ENCODE measurements at places on chromosomes 5 and 9.

DNA sequence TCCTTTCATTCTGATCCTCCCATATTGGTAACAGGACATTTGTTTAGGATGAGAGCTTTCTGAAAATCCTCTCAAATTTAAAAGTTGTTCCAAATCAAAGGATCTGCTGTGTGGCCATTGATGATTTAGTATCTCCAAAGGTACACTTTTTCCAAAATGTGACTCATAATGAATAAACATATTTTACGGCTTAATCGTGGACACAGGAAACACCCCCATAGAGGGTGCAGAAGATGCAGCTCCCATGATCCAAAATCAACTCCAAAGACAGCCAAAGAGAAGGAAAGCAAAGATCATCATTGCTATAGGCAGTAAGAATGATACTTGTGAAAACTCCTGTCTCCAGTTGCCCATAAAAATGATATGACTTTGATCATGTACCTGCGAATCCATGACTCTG is 239.7 kb downstream of the PIK3R1 start:
- DNase-seq, result no peak

DNA sequence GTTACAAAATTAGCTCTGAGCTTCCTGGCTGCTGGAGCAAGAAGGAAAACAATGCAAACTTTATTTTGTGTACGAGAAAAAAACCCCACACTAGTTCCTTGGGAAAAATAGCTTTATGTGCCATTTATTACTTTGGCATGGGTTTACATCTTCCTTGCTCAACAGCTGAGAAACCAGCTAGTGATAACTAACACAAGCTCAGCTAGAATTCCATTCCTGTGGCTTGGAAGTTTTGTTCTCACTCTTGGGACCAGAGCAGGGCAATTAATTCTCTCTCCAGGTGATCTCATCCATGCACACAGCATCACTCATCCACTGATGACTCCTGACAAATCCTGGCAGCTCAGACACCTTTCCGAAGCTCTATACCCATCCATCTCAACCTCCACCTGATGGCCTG is 104.1 kb downstream of the CRB2 start:
- no peak for DNase-seq

DNA sequence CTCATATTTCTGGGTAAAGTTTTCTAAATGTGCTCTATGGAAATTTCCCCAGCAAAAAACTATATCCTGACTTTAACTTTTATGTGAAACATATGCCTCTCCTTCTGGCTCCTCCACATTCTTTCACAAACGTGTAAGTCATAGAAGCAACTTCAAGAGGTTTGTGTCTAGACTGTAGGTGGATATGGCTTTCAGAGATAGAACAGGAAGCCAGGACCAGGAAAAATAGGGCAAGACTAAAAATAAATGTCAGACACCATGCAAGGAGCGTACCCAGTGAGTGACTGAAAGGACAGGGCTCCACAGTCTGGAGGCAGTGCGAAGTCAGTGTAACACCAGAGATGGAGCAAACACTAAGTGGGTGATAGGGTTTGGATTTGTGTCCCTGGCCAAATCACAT is 240.7 kb downstream of the COX7C start:
- no peak for DNase-seq

GRCh38 chr9:4207881-4208615 is 91.8 kb downstream of the GLIS3 start:
- no peak for DNase-seq

GRCh38 chr5:96517295-96517694 is 84.2 kb upstream of the PCSK1 start:
- DNase-seq, result no peak

DNA sequence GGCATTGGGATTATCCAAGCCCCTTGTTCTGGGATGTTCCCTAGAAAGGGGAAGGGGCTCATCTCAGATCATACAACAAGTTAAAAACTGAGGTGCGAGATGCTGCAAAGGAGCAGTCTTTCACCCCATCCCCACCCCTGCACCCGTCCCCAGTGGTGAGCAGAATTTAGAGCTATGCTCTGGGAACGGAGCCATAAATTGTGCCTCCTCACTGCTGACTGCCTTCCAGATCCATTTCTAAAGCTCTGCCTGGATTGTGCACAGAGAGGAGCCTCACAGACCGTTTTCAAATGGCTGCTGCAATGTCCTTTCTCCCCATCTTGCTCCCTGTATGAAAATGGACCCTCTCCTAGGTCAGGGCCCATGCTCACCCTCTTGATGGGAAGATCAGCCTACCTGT is 8.3 kb downstream of the SLC25A48 start:
- no peak for DNase-seq

DNA sequence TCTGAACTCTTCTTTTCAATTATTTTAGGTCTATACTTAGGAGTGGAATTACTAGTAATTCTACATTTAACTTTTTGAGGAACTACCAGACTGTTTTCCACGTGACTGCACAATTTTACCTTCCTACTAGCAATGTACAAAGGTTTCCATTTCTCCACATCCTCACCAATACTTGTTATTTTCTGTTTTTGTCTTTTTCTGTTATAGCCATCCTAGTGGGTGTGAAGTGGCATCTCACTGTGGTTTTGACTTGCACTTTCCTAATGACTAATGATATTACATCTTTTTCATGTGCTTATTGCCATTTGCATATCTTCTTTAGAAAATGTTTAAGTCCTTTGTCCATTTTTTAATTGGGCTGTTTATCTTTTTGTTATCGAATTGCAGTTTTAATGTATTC is 136.9 kb upstream of the EGFLAM start:
- DNase-seq, result no peak

DNA sequence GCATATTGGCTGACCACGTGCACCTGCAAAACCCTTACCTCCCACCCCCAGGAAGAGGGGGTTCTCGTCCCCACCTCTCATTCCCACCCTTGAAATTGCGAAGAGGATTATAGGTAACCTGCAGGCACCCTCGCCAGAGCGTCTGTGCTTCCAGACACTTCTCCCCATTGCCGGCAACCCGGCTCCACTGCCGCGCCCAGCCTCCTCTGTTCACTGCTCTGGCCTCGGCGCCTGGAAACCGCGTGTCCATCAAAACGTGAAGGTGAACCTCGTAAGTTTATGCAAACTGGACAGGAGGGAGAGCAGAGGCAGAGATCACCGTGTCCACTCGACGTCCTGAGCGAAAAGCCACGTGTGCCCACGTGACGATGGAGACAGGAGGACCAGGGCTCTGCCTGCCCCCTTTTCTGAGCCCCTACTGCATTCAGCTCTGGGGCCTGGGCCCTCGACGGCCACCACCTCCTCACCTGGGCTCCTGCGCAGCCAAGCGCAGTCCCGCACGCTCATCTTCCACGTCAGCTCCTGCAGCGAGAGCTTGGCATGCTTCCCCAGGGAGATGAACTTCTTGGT is 1.9 kb downstream of the TERT start:
- DNase-seq, result no peak

GRCh38 chr5:125891061-125891725 is 532.0 kb upstream of the GRAMD2B start:
- no peak for DNase-seq

- no peak for DNase-seq
Measured at GRCh38 chr5:111232311-111233051, 8.3 kb downstream of the CAMK4 start.

DNA sequence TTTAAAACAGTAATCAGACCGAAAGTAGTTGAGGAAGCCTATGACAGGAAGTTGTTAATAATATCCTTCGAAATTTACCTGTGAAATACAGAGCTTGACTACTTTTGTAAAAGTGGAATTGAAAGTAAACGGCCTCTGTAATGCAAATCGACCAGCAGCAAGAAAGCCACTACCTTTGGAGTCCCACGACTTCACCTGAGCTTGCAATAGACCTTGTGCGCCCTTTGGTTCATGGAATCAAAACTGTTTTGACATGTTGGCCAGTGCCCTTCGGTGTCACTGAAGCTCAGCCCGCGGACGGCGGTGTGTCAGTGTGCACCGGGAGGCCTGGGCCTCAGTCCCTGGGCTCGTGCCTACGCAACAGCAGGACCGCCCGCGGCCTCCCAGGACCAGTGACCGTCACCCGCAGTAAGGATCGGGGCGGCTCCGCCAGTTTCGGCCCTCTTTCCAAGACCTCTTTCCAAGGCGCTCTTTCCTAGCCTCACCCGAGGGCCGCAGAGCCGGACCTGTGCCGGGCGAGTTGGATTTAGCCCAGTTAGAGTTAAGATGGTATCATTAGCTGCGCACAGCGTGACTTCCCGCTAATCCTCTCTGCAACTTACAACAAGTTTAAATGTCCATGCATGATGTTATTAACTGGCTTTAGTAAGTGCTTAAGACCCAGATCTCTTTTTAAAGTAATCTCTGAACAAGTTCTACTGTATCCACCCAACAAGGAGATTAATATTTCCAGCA is 223.3 kb downstream of the MEF2C start:
- DNase-seq, result no peak

GRCh38 chr5:40221796-40222195 is 457.9 kb upstream of the PTGER4 start:
- no peak for DNase-seq

DNA sequence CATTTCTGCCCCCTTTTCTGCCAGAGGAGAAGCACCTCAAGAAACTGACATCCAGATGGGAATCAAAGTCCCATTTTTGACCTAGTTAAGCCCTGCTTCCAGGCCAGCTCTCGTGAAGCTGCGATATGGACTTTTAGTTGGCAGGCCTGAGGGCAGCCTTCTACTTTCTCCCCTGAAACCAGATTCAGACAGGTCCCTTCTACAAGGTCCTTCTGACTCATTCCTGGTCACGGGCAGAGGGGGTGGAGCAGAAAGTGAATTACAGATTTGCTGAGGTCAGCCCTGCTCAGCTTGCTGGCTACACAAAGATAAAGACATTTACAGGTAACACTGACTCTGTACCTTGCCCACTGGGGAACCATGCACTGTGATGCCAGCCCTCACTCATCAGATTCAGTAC is 52.8 kb upstream of the TUT7 start:
- no peak for DNase-seq

- no peak for DNase-seq
Measured at GRCh38 chr5:150653145-150653761, 7.8 kb upstream of the MYOZ3 start.

DNA sequence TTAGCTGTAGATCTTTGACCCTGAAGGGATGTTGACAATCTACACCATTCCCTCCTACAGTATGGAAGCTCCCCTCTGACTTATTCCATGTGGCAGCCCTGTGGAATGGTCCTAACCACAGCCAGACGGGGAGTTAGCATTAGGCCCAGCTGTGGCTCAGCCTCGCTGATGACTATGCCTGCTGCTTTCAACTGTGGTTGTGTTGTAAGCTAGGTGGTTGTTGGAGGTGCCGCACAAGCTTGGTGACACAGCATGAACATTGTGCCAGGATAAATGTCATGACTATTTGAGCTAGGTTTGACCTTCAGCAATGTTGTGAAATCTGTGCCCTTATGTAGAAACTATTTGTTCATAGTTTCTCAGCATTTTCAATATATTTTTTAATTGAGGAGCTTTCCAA is 40.6 kb downstream of the SGCD start:
- DNase-seq, result no peak

- DNase-seq, result no peak
Measured at GRCh38 chr9:17824616-17825264, 245.9 kb downstream of the SH3GL2 start.

DNA sequence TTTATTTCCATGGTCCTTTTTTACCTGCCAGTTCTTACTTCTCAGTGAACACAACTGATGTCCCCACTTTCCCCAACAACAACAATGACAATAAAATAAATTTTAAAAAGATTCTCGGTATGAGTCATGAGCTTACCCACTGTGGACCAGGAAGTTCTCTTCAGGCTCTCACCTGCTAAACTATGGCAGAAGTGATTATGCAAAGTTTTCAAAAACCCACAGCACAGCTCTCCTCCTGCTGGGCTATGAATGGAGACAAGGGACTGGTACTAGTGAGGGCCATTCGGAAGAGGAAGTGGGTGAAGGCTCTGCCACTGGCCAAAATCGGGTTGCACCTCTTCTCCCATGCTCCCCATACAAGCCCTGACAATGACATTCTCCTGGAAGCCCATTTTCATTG is 429.4 kb downstream of the PIK3R1 start:
- no peak for DNase-seq

GRCh38 chr5:61735531-61735930 is 403.5 kb downstream of the ZSWIM6 start:
- DNase-seq, result no peak

- DNase-seq, result no peak
Measured at GRCh38 chr5:80077051-80077714, 42.0 kb downstream of the THBS4 start.

GRCh38 chr5:16792598-16793275 is 143.4 kb downstream of the MYO10 start:
- no peak for DNase-seq

GRCh38 chr5:119105971-119106370 is 35.1 kb downstream of the DMXL1 start:
- DNase-seq, result no peak

- no peak for DNase-seq
Measured at GRCh38 chr9:108903420-108904103, 30.4 kb downstream of the ELP1 start.

GRCh38 chr5:74725331-74725730 is 40.3 kb downstream of the HEXB start:
- DNase-seq, result no peak

- DNase-seq, result no peak
Measured at GRCh38 chr9:91654527-91654926, 230.9 kb upstream of the NFIL3 start.

GRCh38 chr5:180294411-180294810 is 2.5 kb upstream of the MAPK9 start:
- DNase-seq, result no peak

GRCh38 chr5:141735823-141736222 is 53.8 kb upstream of the ARAP3 start:
- no peak for DNase-seq
